ENCODE measurements at places on chromosomes 13 and 19.

GRCh38 chr13:102977471-102977870, 88.7 kb downstream of the SLC10A2 start:
- DNase-seq = no peak

DNA sequence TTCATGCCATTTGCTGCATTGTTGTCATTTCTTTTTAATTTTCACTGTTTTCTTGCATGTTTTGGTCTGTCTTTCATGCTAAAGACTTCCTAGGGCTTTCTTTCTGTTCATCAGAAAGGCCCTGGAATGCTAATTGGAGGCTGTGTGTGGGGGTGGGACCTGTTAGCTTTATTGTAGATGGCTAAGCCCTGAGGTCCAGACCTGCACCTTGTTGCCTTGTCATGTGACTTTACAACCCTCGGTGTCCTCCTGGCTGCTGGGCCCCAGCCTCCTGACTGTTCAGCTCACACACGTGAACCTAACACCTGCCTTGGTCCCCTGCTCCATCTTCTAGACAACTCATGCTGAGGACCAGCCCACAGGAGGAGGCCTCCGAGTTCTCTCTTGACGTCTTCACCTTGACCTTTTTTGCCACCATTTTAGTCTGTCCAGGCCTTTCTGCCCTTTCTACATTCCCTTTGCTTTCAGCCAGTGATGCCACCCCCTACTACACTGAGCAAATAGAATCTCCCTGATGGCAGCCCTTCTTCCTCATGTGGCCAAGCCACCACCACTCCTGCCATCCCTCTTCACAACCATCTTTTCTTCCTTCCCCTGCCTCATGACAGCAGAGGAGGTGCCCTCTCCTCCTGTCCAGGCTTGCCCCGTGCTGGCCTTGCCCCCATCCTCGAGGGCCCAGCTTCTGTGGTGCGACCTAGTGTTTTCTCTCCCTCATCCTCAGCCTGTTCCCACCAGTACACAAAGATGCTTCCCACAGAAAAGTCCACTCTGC, 41.4 kb upstream of the GPI start:
- no peak for DNase-seq

- DNase-seq = no peak
These were observed 45.6 kb upstream of the UBE2L5 start for GRCh38 chr13:30376426-30377311.

GRCh38 chr13:103033999-103034398, 32.2 kb downstream of the SLC10A2 start:
- no peak for DNase-seq

DNA sequence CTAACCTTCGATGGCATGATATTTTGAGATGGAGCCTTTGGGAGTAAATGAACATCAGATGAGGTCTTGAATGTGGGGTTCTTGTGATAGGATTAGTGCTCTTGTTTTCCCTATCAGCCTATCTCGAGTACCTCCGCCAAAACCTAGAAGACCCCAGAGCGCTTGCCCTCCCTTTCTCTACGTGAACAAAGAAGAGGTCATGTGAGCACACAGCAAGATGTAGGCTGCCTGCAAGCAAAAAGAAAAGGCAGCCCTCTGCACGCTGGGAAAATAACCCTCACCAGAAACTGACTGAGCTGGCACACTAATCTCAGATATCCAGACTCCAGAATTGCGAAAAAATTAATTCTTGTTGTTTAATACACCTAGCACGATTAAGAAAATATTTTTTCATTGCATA, 799.8 kb upstream of the SLC10A2 start:
- DNase-seq = no peak

DNA sequence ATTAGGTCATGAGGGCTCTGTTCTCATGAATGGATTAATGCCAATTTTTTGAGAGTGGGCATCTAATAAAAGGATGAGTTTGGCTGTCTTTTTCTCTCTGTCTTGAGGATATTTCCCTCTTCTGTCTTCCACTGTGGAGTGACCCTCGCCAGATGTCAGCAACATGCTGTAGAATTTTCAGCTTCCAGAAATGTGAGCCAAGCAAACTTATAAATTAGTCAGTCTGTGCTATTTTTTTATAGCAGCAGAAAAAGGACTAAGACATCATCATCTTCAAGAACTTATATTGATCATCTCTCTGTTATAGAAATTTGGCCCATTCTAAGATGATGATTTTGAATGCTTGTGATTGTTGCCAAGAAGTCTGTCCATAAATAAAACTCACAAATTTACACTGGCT, 431.4 kb downstream of the FGF9 start:
- no peak for DNase-seq

DNA sequence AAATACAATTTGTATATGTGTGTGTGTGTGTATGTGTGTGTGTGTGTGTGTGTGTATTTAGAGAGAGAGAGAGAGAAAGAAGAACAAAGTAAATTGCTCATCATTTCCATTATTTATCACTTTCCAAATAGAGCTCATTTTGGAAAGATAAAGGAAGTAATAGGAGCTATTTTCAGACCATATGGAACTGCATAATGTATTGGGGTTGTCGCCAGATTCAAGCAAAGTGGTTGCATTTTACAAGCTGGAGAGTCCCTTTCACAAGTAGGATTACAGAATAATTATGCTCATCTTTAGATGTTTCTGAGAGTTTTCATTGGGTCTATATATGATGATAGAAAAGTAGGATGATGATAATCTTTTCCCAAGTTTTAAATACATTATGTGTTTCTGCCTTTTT, 842.7 kb upstream of the SLC10A2 start:
- no peak for DNase-seq

DNA sequence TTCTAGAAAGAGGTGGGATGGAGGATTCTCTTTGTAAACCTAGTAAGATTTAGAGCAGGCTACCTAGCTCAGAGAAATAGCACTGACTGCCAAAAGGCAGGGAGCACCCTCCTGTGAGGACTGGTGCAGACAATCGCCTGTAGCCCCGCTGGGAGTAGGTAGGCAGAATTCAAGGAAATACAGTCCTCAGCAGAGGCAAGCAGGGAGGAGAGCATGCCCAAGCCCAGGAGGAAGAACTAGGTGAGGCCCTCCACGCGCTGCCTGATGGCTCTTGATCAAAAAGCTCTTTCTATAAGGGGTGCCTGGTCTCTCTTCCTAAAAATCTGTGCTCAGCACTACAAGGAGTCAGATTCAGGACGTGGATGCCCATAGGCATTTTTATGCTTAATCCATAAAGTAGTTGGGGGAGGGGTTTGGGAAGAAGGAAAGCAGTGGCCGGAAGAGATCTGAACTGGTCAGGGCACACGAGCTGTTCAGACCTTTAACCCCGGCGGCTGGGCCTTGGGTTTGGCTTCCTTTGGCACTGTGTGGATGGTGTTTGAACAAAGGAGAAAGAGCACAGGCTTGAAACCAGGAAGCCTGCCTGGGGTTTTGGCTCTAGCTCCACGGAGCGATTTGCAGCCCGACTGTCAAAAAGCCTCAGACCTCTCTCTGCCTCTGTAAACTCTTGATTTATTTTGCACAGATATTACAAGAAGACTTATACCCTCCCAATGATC, 320.6 kb downstream of the FOXO1 start:
- DNase-seq = no peak

DNA sequence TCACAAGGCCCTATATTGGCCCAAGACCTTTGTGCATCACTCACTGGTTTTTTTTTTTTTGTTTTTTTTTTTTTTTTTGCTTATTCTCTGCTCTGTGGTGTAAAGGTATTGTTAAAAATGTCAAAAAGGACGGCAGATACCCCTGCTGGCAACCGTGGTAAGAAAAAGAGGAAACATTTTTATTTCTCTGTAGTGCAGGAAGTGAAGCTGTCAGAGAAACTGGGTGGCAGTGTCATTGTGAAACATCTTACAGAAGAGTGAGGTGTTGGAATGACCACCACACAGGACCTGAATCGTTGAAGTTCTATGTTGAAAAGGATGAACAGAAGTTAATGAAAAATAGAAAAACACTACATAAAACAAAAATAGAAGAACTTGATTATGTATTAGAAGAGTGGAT, 346.4 kb downstream of the FGF9 start:
- DNase-seq = no peak

DNA sequence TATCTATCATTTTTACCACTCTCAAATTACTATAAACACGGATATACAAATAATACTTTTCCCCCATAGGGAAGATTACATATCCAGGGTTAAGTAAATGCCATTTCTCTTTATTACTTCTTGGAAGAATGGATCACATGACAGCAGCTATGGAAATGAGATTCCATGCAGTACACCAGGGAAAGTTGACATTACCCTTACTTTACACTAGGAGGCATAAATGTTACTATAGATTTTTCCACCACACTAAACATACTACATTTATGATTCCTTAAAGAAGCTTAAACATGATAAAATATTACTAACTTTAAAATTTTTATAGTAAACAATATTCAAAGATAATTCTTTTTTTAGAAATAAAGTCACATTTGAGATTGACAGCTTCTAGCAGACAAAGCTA, 611.4 kb downstream of the PCDH9 start:
- no peak for DNase-seq

GRCh38 chr19:6772866-6773322, 386 bp downstream of the VAV1 start:
- no peak for DNase-seq

DNA sequence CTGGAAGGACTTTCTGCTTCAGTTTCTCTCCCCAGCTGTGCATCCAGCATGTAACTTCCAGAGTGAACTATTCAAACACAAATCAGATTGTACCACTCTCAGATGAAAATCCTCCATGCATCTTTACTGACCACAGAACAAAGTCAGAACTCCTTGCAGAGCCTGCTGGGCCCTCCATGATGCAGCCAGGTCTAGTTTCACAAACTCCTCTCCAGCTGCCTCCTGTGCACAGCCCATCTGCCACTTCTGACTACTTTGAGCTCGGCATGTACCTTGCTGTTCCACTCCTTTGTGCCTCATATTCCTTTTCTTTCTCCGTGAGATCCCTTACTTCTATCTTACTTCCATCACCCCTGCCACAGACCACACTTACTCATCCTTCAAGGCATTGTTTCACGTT, 31.4 kb downstream of the NALCN start:
- no peak for DNase-seq

DNA sequence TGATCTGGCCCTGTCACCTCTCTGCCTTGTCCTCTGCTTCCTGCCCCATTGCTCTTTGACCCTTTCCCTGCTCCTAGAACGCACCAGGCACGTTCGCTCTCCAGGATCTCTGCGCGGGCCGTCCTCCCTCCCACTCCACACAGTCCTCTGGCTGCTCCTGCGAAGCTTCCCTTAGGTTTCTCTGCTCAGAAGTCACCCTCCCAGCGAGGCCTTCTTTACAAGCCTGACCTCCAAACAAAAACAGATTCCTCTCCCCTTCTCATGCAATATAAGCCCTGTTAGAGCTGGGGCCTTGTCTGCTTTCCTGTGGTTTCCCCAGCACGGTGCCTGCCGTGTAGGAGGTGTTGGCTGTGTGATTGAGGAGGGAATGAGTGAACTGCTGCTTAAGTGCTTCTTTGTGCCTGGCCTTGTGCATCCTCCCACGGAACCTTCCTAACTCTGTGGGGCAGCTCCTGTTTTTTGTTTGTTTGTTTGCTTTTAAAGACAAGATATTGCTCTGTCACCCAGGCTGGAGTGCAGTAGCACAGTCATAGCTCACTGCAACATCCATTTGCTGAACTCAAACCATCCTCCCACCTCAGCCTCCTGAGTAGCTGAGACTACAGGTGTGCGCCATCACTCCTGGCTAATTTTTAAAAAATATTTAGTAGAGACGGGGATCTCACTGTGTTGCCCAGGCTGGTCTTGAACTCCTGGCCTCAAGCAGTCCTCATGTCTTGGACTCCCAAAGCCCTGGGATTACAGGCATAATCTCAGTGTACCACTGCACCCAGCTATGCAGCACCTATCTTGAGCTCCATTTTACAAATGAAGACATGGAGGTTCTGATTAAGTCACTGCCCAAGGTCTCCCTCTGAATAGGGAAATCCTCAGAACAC, 82.0 kb downstream of the SIPA1L3 start:
- DNase-seq = no peak

GRCh38 chr19:2362046-2362969, 2.2 kb downstream of the TMPRSS9 start:
- no peak for DNase-seq

GRCh38 chr19:17109962-17110598, 34.5 kb downstream of the MYO9B start:
- no peak for DNase-seq

DNA sequence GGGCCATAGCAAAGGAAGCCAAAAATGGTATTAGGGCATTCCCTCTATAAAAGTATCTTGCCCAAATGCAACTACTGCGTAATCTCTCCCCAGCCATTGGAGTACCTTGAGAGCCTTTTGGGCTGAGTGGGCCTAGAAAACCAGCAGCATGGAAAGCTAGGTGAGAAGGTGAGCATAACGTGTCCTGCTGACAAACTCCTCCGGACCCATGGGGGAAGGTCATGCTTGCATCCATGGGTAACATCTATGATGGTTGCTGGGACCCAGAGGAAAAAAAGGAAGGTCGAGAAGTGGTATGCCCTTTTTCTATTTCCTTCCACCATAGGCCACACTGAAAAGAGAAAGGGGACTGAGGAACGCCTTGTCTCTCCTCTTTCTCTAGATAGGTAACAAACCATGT, 57.4 kb downstream of the ZNF728 start:
- DNase-seq = no peak

DNA sequence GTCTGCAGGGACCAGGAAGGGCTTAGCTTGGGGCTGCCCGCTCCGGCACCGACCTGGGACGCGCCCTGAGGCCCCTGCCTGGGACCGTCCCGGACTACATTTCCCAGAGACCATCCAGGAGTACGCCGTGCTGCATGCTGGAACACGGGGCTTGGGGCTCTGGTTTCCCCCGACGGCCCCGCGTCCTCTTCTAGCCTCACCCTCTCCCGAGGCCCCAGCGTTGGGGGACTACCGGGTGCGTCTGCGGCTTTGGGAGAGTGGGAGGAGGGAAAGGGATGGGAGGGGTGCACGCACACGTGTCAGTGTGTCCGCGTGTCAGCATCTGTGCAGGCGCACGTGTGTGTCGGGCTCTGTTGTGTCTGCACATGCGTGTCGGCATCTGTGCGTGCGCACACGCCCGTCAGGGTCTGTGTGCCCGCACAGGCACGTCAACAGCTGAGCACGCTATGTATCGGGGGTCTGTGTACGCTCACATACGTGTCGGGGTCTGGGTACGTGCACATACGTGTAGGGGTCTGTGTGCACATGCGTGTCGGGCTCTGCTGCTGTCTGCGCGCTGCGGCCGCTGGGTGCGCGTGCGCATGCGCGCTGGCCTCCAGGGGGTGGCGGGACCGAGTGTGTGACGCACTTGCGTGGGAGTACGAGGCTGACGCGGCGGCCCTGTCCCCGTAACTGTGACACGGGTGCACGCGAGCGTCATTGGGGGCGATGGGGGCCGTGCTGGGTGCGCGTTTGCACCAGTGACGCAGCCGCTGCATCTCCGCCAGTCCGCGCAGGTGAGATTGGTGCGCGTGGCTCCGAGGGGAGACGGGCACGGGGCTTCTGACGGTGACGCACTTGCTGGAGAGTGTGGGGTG, at the start of gene ZNF331:
Gene ZNF331 (plus strand): TSS at position 625 of the 857 bp plus-strand sequence. CDS start 31,232 bp downstream, outside the sequence.
- peak; percentile 68 for DNase-seq

Measured in stimulated activated CD8-positive, alpha-beta memory T cell treated with anti-CD3 and anti-CD28 coated beads, Interleukin-2, amount 100 ng/mL, for 1 hour (primary cell).